ENCODE measurements at places on chromosomes 5 and 9.

GRCh38 chr5:160312134-160312959, at the start of gene CCNJL:
Gene CCNJL (minus strand): TSS chr5:160312564. CDS start chr5:160311923, 641 bp downstream.
- DNase-seq = no peak

DNA sequence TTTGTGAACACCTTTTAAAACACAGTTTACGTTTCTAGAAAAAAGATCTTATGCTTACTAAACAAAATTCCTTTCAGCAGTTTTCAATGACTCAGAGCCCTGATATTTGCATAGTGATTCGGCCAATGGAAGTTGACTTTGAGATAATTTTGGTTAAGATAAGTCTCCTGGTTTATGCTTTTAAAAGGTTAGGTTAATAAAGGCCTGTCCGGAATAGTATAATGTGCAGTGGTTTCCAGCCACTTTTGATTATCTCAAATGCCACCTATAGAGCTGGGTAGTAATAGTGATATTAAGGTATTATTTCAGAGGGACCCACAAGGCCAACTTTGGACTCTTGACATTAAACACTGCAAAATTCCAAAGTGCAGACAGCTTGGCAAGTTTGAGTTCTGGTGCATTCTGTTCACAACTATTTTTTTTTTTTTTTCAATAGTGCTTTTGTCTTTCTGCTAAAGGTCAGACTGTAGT, 86.1 kb downstream of the F2RL2 start:
- DNase-seq = no peak

DNA sequence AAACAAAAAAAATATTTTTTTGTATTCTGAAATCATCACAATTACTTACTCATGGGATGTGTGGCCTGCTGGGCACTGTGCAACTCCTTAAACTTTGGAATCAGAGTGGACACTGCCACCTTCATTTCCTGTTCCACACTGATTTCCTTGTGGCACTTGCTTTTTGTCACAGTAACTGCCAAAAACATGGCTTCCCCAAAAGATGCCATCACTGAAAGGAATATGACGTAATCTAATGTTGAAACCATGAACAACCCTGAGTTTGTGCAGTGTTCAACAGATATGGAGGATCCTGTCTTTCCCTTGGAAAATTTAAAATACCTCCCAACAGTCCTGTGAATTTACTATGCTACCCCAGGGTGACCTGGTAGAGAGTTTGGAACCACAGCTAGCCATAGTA, 12.6 kb upstream of the IL12B start:
- no peak for DNase-seq

DNA sequence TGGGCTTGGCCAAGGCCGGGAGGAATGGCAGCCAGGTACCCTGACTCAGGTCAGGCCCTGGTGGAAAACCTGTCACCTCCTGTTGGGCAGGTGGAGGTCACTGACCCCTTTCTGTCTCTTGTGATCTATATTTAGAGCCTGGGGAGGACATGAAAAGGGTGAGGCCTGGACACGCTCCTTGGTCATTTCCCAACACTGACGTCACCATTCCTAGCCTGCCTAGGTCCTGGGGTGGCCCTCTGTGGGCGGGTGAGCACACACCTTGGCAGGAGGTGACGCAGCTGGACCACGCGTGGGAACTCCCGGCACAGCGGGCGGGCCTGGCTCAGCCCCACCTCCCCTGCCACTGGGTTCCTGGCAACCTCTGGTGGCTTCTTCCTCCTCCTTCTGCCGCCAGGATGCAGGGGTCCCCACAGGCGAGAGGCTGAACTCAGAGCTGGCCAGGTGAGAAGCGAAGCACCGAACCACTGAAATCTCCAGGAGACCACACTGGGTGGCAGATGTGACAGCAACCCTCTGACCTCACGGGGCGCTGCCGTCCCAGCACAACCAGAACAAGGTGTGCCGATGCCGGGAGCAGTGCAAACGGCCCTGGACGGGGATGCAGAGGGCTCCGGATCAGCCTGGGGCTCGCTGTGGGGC, 6.4 kb upstream of the RALGDS start:
- DNase-seq = no peak

DNA sequence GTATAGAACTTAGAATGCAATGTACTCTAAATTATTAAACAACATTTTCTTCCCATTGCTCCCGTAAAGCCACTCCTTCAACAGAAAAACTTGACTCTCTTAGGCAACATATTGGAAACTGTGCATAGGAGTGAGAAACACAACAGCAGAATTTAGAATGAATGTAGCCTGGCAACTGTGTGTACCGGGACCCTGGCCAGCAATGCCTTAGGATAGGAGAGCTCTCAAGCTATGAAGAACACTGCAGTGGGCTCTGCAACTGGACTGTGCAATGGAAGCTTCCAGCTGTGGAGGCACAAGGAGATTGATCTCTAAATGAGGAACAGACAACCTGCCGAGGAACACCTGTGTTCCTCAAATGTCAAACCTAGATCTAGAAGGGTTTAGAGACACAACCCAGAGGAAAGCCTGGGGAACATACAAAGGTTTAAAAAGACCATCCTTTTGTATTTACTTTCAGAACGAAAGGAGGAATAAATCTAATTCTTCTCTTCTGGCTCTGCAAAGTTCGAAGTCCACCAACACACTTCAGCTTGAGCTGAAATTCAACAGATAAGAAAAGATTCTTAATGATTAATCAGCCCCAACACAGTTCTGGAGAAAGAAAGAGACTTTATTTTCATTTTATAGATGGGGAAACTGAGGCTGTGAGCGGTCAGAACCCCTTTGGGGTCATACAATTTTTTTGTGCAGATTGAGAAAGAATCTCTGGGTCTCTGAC, 51.5 kb upstream of the ARL15 start:
- DNase-seq = no peak

DNA sequence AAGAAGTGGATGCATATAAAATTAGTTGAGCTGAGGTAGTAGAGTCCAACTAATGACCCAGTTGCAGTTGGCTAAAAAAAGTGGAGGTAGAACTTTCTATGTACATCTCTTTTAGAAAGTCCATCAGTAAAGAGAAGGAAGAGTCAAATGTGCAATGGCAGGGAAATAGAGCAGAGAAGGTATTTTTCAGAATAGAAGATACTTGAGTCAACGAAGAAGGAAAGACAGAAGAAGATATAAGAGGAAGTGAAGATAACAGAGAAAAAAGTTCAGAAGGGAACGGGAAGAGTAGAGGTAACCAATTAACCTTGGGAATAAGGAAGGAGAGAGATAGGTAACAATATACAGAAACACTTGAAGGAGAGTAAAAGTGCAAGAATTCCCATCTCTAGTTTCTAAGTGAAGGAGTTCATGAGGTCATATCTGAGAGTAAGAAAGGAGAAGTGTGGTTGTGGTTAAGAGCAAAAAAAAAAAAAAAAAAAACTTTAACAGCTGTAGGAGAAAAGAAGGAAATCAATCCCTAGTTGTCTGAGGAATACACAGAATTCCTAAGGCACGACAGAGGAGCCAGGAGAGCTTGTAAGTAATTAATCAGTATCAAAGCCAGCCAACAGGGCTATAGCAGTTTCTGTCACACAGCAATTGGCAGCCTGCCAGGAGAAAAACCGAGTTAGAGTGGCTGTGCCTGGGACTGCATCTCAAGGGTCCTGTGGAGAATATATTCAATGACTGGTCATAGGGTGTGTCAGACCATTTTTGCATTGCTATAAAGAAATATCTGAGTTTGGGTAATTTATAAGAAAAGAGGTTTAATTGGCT, 61.0 kb downstream of the ARL15 start:
- no peak for DNase-seq

DNA sequence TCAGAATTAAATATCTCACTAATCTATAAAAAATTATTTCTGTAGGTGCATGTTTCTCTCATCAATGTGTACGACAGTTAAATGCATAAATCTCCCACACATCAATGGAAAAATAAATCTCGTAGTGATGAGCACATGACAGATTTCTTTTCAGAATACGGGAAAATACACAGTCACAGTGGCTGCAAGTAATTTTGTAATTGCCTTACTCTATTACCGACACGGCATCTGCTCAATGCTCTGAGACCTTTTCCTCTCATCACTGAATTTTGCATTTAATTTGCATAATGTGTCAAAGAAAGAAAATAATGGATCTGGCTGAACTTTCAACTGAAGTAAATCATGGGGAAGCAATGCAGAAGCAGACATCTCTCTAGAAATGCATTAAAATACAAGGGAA, 37.2 kb downstream of the PDE4D start:
- no peak for DNase-seq

GRCh38 chr9:121138561-121138960, 63.1 kb downstream of the RAB14 start:
- no peak for DNase-seq

DNA sequence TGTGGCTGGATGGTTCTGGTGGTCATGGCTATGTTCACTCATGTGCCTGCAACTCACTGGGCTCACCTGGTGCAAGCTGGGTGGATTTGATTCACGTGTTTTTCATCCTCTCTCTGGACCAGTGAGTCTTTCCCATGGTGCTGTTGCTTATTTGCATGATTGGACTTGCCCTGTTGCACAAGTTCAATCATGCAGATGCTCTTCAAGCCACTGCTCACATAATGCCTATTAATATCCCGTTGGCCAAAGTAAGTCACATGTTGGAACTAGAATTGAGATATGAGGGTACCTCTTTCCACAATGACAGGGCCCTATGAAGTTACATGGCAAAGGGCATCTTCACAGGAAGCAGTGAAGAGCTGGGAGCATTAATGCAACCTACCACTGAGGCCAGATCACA, 26.5 kb upstream of the MROH2B start:
- no peak for DNase-seq

DNA sequence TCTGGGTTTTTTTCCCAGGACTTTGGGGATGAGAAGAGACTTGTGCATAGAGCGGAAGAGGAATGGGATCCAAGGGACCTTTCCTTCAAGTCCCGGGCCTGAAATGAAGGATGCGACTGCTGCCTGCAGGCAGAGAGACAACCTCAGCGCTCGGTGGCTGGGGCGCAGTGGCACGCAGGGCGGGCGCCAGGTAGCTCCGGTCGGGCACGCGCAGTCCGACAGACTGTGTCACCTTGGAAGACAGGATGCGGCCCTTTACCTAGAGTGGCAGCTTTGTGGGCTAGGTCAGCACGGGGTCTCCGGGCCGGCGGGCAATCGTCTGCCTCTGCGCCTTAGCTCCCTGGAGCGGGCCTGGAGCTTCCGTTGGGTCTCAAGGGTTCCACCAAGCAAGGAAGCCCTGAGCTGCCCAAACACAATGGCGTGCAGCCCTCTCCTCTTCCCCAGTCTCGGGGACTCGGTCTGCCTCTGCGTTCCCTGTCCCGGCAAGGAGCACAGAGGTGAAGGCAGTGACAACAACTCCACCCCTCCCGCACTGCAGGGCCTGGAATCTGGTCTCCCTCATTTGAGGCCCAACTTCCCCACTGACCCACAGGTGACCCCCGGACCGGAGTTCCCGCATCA, 6.0 kb downstream of the BARX1 start:
- DNase-seq = no peak

DNA sequence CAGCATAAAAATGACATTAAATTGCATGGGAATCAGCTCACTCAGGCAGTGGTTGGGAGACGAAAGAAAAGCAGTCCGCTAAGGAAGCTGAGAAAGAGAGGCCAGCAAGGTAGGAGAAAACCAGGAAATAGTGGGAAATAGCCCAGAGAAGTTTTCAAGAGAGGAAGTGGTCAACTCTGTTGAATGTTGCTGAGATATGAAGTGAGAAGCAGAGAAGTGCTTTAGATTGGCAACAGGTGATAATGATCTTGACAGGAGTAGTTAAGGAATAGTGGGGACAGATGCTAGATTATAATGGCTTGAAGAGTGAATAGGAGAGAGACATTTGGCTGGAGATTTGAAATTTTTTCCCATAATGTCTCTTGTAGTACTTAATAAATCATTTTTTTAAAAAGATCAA, 30.8 kb downstream of the CNTRL start:
- no peak for DNase-seq

GRCh38 chr9:136570191-136570845, 24.5 kb upstream of the NOTCH1 start:
- DNase-seq = no peak

- DNase-seq = no peak
Observed at GRCh38 chr9:109935406-109936087, 155.5 kb downstream of the PALM2AKAP2 start.

- DNase-seq = no peak
Observed at GRCh38 chr9:16147726-16148125, 594.9 kb downstream of the CCDC171 start.

- no peak for DNase-seq
Observed at GRCh38 chr9:125434986-125435775, 173.6 kb downstream of the GAPVD1 start.

- no peak for DNase-seq
Observed at GRCh38 chr5:38258042-38258318, 379 bp upstream of the EGFLAM start.

DNA sequence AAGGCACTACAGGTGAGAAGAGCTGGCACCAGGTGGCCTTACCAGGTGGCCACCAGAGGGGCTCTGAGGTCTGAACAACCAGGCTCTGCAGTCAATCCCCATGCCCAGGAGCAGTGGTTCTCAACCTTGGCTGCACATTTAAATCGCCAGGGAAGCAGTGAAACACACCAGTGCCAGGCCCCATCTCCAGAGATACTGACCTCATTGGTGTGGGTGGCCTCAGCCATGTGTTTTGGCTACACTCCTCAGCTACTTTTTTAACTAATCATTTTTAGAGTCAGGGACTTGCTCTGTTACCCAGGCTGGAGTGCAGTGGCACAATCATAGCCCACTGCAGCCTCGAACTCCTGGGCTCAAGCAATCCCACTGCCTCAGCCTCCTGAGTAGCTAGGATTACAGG, 56.0 kb downstream of the GABBR2 start:
- DNase-seq = no peak

DNA sequence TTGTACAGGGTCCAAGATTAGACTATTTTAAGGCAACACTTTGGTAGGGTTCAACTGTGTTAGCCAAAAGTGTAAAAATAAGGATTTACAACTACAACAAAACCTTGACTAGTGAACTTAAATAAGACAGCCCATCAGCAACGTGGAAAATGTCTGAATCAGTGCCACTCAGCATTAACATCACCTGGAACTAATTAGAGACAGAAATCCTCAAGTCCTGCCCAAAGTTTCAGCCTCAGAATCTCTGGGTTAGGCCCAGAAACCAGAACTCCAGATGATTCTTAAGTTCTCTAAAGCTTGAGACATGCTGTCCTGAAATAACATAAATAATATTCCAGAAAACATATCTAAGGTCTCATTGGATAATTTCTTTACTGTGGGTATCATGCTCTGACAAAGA, 118.6 kb downstream of the SEMA6A start:
- DNase-seq = no peak

DNA sequence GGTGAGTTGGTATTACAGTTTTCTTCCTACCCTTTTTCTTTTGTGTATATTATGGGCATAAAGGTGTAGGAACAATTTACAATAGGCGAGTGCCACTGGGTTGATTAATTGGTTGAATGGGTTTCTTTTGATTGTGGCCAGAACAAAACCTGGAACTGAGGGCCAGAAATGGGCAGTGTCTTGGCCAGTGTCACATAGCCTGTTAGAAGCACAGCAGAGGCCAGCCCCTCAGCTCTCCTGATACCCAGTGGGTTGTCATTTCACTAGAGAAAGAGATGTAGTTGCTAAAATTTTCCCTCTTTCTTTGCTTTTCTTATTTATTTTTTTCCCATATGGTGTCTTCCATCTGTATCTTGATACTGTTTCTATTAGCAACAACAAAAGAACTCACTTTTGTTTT, 38.8 kb upstream of the SEMA6A start:
- DNase-seq = no peak

All from activated naive CD4-positive, alpha-beta T cell (primary cell).